ENCODE measurements at places on chromosomes 6 and 20. TPM values are rescaled to one million over a fixed set of nuclear protein-coding genes. Genes with fewer than 3 reads are reported as not detected.

The TRIM40 gene
- not detected for total RNA-seq

The PNPLA1 gene
- not detected for total RNA-seq

The TRIM15 gene
- not detected for total RNA-seq

The NMBR gene
- not detected for total RNA-seq

The RTEL1 gene
- 7.7 TPM for total RNA-seq

The ZSCAN23 gene
- total RNA-seq = 6.1 TPM

The ESR1 gene
- total RNA-seq = 0.77 TPM

The SLC12A5 gene
- total RNA-seq = under 0.01 TPM

The CALHM5 gene
- total RNA-seq = 8.4 TPM
